Panc1 (cell line): ENCODE measurements at places on chromosomes 7 and 10. TPM values are rescaled to one million over a fixed set of nuclear protein-coding genes. Genes with fewer than 3 reads are reported as not detected.

- DNase-seq = no peak
- H3K36me3 ChIP-seq = no peaks in the 10 kb centered on the region
- H3K4me1 ChIP-seq = no peaks in the 10 kb centered on the region
These were observed 937 bp downstream of the STEAP1 start for GRCh38 chr7:90155206-90155605.

DNA sequence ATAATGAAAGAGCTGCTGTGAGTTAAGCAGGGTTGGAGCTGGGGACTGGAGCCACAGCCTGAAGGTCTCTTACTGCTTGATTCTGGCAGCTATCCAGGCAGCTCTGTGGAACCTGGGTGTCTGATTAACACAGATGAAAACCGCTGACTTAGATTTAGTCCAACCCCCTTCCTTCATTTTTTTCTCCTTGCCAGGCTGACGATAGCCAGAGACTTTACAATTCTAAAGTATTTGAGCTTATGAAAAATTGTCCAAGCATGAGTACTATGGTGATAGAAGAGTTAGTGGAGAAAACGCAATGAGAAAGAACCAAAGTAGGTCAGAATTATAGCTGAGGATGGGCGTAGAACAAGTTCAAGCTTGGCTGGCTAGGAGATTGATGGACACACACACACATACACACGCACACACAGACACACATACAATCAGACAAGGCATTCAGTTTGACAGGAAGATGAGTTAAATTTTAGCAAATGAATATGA, 13.5 kb upstream of the GPR85 start:
- no peak overlapping the region for H3K27ac ChIP-seq
- no peak overlapping the region for H3K4me3 ChIP-seq
- H3K36me3 ChIP-seq = no peaks in the 10 kb centered on the region
- DNase-seq = no peak

DNA sequence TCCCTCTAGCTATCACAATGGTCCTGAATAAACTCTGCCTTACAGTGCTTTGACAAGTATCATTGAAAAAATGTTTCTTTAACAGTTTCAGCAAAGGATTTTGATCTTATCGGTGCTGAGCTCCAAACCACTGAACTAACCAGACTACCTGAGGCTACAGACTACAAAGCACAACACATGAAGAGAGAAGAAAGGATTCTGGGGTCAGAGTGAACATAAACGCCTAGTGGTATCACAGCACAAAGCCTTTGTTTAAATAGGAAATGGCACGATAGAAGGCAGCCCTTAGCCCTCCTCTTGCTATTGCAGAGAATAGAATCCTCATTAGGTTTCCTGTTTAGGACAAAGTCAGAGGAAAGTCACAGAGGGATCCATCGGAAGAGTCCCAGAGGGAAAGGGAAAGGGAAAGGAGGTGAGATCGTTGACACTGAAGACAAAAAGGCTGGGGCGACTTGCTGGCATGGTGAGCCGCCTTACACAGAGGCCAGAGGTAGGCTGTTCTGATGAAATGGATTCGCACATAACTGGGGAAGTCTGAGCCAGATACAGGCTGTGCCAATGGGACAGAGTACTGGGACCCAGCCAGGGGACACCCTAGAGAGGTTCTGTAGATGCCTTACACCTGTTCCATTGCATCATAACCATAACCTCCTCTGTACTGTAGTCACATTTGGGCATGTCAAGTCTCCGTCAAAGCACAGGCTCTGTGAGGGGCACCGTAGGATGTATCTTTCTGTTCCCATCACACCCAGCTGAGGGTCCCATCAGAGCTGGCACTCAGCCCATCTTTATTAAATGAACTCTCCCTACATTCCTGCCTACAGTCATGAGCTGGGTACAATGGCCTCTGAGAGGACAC, 71.5 kb downstream of the XPNPEP1 start:
- no peak overlapping the region for H3K4me3 ChIP-seq
- no peaks in the 10 kb centered on the region for H3K36me3 ChIP-seq
- peaks cover 2% of the 10 kb centered on the region for H3K27me3 ChIP-seq
- H3K4me1 ChIP-seq = no peaks in the 10 kb centered on the region
- no peak for DNase-seq

- peaks cover 70% of the 10 kb centered on the region for H3K27me3 ChIP-seq
- H3K4me1 ChIP-seq = no peaks in the 10 kb centered on the region; the same call in 1 of the 2 replicates
- no peaks in the 10 kb centered on the region for H3K36me3 ChIP-seq
- no peak overlapping the region for H3K4me3 ChIP-seq
- H3K27ac ChIP-seq = no peak overlapping the region
- no peak for DNase-seq
These were observed 2.0 kb downstream of the PLXNA4 start for GRCh38 chr7:132574223-132574622.

DNA sequence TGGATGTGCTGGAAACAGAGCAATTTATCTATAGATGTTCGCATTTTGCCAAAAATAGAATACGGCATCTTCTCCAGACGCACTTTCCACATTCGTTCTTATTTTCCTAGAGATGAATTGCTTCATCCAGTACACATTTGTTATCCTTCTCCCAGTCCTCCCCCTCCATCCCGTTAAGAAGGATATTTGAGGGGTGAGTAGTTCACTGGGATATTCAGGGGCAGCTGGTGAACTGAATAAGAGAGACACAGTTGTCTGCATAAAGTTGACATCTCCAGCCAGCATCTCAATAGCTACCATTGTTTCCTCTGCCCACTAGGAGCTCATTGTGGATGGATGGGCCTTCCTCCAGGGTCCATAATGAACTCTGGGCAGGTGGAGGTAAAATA, 456.8 kb upstream of the NRP1 start:
- no peak overlapping the region for H3K4me3 ChIP-seq
- no peaks in the 10 kb centered on the region for H3K27me3 ChIP-seq
- H3K27ac ChIP-seq = no peak overlapping the region
- no peaks in the 10 kb centered on the region for H3K4me1 ChIP-seq
- no peak for DNase-seq

DNA sequence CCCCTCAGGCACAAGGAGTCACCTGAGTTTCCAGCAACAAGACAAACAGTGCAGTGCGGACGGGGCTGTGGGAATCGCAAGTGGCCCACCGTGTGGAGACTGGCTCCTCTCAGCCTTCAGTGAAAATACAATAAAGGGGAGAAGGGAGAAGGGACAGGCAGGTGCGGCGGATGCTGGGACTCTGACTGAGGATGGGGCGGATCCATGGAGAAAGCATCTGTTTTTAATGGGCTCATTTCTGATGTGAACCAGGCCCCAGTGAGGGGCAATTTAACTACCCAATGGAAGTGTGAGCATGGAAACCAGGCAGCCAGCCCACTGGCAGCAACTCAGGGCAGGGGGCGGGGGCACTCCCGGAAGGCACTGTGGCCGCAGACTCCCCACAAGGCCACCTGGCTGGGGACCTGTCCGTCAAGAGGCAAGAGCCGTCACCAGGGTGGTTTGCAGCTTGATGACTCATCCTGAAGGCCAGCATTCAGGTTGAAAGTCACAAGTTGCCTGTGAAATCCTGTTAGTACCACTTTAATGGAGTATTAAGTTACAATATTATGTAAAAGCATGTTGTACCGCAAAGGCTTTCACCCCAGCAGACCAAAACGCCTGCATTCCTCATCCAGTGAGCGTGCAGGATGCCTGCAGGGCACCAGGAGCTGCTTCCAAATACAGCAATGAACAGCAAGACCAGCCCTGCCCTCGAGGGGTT, 476.4 kb downstream of the PTPRN2 start:
- H3K27me3 ChIP-seq = no peaks in the 10 kb centered on the region
- no peak overlapping the region for H3K4me3 ChIP-seq
- no peaks in the 10 kb centered on the region for H3K4me1 ChIP-seq
- no peak overlapping the region for H3K27ac ChIP-seq

- no peak overlapping the region for H3K4me3 ChIP-seq
- DNase-seq = no peak
- H3K27me3 ChIP-seq = no peaks in the 10 kb centered on the region
- no peaks in the 10 kb centered on the region; the same call in 1 of the 2 replicates for H3K4me1 ChIP-seq
- H3K27ac ChIP-seq = no peak overlapping the region
These were observed 147.8 kb upstream of the UNC5B start for GRCh38 chr10:71064413-71065118.

- no peak overlapping the region for H3K27ac ChIP-seq
- no peak overlapping the region for H3K4me3 ChIP-seq
- no peaks in the 10 kb centered on the region; the same call in 1 of the 2 replicates for H3K36me3 ChIP-seq
- H3K27me3 ChIP-seq = no peaks in the 10 kb centered on the region
These were observed 15.9 kb downstream of the CROT start for GRCh38 chr7:87361320-87361719.

DNA sequence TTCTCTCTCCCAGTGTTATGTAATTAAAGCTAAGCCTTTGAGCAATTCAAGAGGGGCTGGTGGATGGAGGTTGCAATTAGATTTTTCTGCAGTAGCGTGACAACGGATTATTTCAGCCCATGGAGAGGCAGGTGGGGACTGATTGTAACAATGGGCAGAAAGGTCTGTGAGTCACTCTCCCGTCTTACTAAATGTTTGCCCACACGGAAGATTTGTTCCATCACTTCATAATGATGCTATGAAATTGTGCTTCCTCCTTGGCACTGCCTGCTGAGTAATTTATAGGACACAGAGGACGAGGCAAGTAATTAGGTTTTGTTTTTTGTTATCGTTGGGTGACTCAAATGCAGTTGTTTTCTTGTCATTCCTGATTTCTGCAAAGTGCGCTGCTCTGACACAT, 594.5 kb upstream of the DPP6 start:
- no peaks in the 10 kb centered on the region for H3K36me3 ChIP-seq
- H3K4me1 ChIP-seq = no peaks in the 10 kb centered on the region
- no peak overlapping the region for H3K4me3 ChIP-seq
- no peaks in the 10 kb centered on the region; the same call in 1 of the 2 replicates for H3K27me3 ChIP-seq
- H3K27ac ChIP-seq = no peak overlapping the region
- no peak for DNase-seq

Gene UNCX
- not detected for total RNA-seq

Gene NUTM2B
- 0.31 TPM for total RNA-seq

Gene WIPF3
- 2.0 TPM for total RNA-seq

Gene TAS2R5
- 0.77 TPM for total RNA-seq
